ENCODE measurements at places on chromosomes 1 and 21.
A peak's percentile ranks its signal among the peaks of the same experiment; 100 is the strongest.

DNA sequence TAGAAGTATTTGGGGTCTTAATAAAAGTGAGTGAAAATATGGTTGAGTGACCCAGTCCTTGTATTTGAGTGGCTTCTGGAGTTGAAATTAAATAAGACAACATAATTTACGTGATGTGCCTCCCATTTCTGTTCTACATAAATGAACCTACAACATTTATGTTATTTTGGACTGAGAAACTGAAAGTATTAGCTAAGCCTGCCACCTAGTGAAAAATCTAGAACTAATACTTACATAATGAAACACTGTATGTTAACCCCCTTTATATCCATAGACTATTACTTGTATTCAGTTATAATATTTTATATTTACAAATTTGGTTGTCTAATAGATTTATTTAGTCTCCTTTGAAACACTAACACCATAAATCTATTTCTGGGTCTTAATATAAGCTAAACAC lies 298.9 kb downstream of the KCNT2 start:
- DNase-seq = no peak

DNA sequence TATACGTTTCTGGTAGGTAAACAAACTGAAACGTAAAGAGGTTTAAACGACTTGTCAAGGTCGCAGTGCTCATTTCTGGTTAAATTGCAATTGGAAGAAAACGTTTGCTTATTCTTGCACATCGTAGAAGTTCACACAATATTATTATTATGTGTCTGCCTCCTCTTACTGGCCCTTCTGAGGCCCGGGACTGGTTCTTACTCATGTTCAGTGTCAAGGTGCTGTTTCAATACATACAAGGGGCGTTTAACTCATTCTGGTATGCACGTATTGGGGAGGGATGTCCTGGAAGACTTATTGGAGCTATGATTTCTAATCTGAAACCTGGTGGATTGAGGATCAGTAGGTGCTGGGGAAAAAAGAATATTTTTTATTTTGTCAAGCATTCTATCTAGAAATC lies 932 bp downstream of the RPF1 start:
- no peak for DNase-seq

- DNase-seq = no peak
Measured at GRCh38 chr1:154807048-154807591, 63.0 kb downstream of the KCNN3 start.

- no peak for DNase-seq
Measured at GRCh38 chr1:44590475-44590874, 83.8 kb downstream of the TMEM53 start.

DNA sequence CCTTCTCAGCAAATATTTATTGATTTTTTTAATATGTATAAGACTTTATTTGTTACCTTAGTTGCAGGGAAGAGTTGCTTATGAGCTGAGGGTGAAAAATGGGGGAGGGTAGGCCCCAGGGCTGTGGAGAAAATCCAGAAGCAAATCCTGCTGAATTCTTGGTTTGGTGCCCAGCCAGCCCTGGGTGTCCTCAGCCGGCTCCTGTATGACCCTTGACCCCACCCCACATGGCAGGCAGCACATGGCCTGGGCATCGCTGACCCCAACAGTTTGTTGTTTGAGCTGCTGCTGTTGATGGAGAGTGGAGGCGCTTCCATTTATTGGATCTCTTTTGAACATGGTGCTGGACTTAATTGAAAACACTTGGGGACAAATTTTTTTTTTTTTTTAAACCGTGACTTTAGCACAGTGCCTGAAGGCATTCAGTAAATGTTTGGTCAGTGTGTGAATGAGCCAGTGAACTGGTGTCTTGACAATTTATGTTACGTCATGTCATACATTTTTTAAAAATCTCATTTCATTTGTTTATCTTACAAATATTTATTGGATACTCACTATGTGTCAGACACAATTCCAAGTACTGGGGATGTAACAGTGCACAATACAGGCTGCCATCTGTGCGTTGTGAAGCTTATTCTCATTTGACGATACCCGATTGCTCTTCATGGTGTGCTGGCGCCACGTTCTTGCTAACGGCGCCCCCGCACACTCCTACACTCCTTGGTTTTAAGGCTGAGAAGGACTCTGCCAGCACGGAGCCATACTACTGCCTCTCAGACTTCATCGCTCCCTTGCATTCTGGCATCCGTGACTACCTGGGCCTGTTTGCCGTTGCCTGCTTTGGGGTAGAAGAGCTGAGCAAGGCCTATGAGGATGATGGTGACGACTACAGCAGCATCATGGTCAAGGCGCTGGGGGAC lies 98.8 kb downstream of the MTR start:
- DNase-seq = no peak

GRCh38 chr1:114286179-114286578 lies 132.5 kb upstream of the SYT6 start:
- no peak for DNase-seq

GRCh38 chr1:60969971-60970509 lies 112.3 kb upstream of the NFIA start:
- no peak for DNase-seq

DNA sequence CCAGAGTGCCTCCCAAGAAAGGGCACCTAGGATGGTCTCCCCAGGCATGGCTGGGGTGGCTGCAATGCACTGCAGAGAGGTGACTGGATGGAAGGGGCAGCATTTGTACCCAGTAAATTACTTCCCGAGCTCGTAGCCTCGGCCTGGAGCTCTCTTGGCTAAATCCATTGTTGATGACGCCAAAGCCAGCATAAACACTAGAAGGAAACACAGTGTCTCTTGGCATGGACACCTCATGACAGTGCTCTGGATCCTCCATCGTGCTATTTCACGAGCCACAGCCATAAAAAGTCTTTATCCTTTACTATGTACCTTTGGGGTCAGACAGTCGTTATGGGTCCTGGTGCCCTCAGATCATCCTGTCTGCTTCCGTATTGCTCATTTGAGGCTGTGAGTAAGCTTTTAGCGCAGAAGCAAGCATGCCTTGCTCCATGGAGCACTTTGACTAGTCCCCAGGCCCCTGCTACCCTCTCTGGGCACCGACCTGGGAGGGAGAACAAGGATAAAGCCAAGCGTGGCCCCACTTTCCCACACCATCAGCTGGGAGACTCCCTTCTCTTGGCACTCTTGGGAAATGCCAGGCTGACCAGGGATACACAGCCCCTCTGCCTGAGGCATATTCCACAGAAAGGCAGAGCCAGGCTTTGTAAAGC lies 10.3 kb upstream of the PRELP start:
- DNase-seq = no peak

GRCh38 chr1:192747301-192747700 lies 61.5 kb upstream of the RGS2 start:
- DNase-seq = no peak

DNA sequence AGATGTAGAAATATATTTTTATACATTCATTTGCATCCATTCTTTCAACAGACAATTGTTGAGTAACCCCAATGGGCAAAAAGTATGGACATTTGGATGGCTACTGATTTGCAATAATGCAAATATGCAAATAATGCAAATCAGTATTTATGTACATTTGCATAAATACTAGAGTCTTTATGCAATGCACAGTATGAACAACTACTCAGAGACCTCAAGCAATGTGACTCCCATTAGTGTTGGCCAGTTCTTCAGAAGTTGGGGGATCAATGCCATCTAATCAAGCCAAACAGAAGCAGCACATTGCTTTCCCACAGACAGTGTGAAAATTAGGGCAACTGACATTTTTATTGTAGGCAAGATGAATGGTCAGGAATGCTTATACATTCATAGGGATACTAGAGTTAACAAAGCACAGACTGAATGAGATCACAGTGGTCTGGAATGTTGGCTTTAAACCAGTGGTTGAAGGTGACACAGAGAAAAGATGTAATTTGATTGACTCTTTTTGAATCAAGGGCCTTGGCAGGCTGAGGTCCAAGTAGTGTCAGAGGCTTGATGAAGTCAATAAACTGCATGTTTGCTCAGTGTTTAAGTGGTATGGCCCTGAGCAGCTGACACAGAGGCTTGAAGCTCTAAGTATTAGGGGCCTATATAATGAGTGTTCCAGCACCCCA lies 256.6 kb downstream of the CTH start:
- DNase-seq = no peak

- no peak for DNase-seq
Measured at GRCh38 chr1:181144238-181144637, 55.7 kb downstream of the IER5 start.

DNA sequence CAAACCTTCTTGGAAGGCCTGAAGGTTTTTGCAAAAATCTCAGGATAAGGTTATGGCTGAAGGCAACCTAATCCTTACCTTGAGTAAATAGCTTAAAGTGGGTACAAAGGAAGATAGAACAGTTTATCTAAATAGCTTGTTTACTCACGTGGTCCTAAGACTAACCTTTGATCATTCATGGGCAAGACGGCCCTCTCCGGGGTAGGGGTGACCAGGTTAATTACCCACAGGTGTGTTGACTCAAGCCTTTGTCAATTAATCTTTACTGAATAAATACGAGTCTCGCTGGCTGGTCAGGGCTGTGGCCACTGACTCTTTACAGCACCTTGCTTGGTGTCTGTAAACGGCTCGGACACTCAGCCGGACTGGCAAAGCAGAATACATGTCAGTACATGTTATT lies 10.8 kb downstream of the AADACL4 start:
- no peak for DNase-seq

DNA sequence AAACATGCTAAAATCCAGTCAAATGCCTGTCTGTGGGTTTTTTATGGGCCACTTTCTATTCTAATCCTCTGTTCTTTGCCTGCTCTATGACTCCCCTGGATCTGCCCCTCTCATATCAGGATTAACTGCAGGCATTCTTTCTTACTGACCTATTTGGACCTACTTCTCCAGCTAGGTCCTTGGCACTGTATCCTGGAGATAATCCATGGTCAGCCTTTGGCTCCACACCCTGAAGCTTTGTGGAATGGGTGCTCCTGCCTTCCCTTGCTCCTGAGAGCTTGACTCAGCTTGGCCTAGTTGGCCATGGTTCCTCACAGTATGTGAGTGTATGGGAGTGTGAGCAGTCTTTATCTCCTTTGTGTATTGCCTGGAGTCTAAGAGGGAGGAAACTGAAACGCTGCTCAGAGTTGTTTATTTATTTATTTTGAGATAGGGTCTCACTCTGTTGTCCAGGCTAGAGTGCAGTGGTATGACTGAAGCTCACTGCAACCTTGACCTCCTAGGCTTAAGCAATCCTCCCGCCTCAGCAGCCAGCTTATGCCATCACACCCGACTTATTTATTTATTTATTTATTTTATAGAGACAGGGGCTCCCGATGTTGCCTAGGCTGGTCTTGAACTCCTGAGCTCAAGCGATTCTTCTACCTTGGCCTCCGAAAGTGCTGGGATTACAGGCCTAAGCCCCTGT lies 28.7 kb upstream of the CDC14A start:
- no peak for DNase-seq

GRCh38 chr1:10378081-10378841 lies 20.6 kb upstream of the PGD start:
- no peak for DNase-seq

GRCh38 chr1:233869680-233870079 lies 34.8 kb upstream of the SLC35F3 start:
- DNase-seq = no peak

- no peak for DNase-seq
Measured at GRCh38 chr1:7046891-7047290, 261.6 kb downstream of the CAMTA1 start.

DNA sequence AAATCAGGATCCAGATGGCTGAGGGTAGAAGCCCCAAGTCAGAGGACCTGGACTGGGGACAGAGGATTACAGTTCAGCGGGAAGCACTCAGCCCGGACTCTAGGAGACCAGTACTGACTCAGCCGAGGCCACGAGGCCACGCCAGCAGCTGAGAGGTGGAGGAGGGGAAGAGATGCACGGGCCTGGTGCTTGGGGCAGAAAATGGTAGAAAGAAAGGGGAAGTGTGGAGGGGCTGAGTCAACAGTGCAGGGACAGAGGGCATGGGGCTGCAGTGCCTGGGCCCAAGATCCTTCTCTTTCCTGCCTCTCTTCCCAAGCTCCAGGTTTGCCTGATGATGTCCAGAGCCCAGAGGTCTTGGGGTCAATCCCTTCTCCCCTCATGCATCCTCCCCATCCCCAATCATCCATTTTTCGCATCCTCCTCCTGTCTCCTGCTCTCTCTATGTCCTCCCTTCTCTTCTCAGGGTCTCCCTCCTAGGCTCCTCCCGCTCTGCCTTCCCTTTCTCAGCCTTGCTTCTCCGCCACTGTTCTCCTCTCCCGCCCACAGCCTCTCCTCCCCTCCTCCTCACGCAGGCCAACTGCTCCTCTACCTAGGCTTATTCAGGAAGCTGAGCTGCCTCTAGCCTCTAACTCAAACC lies 7.7 kb downstream of the ARHGEF2 start:
- DNase-seq = peak; percentile 68

GRCh38 chr1:19909392-19909791 lies 14.0 kb downstream of the PLA2G2E start:
- no peak for DNase-seq

DNA sequence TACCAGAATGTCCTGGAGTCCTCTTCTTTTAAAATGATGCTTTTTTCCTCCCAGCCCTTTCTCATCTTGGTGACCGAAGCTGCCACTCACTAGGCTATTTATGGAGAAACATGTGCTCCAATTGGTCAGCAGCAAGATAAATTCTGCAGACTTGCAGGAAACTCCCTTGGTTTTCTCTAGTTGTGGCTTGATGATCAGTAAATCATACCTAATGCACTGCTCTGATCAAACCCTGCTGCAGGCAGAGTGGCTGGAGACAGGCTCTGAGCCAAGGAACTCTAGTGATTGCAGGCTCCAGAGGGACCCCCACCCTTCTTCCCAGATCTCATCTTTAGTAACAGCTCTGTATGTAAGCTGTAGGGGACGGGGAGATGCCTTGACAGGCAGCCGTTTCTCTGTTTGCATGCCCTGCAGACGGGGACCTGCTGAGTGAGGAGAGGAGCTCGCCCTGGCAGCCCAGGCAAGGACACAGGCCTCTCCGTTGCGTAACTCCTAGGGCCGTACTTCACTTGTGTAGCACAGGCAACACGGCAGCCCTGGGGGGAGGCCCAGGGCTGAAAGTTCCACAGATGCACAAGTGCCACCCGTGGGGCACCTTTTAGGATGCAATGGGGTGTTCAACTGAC lies 14.5 kb downstream of the SLC6A17 start:
- no peak for DNase-seq

DNA sequence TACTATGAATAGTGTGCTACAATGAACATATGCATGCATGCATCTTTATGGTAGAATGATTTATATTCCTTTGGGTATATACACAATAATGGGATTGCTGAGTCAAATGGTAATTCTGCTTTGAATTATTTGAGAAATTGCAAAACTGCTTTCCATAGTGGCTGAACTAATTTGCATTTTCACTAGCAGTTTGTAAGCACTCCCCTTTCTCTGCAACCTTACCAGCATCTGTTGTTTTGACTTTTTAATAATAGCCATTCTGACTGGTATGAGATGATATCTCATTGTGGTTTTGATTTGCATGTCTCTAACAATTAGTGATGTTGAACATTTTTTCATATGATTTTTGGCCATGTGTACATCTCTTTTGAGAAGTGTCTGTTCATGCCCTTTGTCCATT lies 24.0 kb upstream of the DIRAS3 start:
- DNase-seq = no peak
